CD4-positive, alpha-beta T cell treated with Interleukin-17A for 4 hours (primary cell): ENCODE measurements at places on chromosomes 1 and 21.

DNA sequence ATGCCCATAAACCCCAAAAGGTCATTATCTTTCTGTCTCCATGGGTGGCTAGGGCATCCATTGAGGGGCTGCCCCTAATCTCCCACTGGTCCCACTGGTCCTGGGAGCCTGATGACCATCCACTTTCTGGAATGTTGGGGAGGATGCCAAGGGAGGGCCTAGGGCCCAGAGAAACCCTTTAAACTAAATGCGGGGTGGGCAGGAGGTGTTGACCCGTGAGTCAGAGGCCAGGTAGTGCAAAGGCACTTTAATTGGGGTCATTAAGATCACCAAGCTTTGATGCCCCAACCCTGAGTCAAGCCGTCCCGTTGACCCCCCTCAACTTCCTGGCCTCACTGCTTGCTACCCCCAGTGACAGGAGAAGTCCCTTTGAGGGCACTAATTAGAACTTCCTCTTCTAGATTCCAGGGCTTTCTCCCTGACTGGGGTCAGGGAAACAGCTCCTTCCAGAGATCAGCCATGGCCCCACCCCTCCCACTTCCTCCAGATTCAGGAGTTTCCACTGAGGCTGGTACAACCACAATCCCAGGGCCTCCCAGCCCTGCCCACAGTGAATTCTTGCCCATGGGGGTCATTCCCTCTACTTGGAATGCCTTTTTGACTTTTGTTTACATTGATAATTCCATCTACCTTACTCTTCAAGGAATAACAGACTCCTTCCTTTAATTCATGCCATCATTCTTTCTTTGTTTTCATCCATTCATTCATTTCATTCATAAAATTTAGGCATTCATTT, 15.5 kb upstream of the SERINC2 start:
- DNase-seq, result no peak

DNA sequence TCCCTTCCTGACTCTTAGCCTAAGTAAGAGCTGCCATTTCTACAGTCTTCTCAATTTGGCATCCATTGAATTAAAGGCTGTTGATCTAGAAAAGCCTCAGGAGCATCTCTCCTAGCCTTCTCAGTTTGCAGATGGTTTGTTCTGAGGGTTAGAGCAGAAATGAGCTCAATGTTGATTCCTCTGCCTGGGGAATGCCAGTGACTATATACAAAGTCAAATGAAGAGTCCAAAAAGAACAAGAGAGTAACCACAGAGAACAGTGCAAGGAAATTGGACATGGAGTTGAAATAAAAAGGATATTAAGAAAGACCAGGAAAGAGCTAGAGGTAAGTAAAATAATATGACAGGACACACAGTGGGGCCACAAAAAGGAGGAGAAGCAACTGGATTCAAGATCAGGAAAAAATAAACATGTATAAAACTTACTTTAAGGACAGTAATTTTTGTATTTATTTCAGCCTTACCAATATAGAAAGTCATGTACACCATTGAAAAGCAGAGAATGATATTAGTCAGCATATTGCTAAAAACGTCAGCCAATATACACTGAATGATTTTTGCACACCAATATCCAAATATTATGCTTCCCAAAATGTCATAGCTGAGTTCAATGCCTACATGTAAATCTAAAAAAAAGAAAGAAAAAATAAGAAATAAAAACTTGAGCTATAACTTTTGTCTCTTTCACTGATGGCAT, 21.3 kb downstream of the SLC9C2 start:
- no peak for DNase-seq

DNA sequence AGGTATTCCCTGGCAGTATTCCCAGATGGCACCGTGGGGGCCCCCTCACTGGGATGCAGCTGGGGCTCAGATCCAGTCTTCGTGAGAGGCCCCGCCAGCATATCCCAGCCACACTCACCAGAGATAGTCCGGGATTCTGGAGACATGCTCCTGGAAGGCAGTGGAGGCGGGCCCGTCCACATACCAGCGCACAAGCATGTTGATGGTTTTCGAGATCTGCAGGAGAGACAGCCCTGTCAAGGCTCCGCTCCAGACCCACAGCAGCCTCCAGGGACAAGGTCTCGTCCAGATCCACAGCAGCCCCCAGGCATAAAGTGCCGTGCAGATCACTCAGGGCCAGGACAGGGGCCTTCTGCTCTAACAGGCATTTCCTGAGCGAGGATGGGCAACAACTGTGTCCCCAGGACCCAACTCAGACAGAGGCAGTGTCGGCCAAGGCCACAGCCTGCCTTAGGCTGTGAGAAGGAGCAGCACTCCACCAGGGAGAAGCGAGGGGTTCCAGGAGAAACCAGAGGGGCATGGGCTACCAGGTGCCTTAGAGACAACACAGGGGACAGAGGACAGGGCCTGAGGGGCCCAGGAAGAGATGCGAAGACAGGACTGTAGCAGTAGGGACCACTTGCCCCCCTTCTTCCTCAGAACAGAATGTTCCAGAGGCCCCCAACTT, 14.8 kb downstream of the LSS start:
- DNase-seq, result no peak

- no peak for DNase-seq
Measured at GRCh38 chr1:78303620-78304019, 187.2 kb upstream of the PTGFR start.

DNA sequence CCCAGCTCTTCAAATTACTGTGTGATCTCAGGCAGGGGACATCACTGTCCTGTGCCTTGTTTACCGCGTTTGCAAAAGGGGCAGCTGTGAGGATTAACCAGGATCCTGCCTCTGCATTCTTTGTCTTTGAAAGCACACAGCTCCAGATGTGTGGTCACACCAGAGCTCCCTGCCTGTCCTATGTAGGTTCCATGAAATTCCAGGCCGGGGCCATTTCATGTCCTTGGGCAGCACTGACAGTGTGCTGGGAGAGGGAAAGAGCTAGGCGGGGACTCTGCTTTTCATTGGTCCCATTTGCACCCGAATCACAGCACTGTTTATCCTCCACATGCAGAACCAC, 42.2 kb upstream of the SELENON start:
- DNase-seq, result no peak

GRCh38 chr1:172599912-172600311, 59.0 kb upstream of the FASLG start:
- DNase-seq, result no peak

DNA sequence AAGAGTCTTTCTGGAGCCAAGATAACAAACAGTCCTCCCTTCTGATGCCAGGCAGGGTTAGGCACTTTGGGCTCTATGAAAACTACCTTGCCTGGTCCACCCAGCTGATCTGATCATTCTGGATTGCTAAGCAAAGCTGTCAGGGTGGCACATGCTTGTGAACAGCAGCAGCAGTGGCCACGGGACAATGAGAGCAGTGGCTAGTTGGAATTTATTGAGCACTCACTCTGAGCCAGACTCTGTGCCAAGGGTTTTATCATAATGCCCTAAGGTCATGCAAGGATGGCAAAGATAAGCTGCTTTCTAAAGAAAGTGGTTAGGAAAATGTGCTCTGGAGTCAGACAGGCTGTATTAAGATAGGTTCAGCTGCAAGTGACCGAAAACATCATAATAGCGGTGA, 390.4 kb upstream of the VAMP3 start:
- no peak for DNase-seq

GRCh38 chr1:206721454-206721853, 36.7 kb downstream of the MAPKAPK2 start:
- no peak for DNase-seq

DNA sequence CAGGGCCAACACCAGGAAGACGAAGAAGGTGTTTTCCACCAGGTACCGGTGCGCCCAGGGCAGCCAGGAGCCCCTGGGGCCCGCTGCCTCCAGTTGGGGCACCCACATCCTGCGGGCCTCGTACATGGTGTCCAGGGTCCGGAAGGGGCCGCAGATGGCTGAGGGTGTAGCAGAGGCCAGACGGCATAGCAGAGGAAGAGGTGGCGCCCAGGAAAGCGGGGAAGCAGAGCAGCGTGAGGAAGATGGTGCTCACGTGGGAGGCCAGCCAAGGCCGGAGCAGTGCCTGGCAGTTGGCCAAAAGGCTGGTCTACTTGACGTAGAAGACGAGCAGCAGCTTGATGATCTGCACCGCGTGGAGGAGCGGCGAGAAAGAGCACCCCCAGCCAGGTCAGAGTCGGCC, 40.4 kb downstream of the ZNF691 start:
- no peak for DNase-seq

GRCh38 chr1:8754993-8755392, 62.4 kb downstream of the RERE start:
- no peak for DNase-seq

- DNase-seq, result no peak
Measured at GRCh38 chr1:162383091-162383490, 1.6 kb downstream of the C1orf226 start.

GRCh38 chr1:155900161-155900560, 11.0 kb downstream of the RIT1 start:
- no peak for DNase-seq

DNA sequence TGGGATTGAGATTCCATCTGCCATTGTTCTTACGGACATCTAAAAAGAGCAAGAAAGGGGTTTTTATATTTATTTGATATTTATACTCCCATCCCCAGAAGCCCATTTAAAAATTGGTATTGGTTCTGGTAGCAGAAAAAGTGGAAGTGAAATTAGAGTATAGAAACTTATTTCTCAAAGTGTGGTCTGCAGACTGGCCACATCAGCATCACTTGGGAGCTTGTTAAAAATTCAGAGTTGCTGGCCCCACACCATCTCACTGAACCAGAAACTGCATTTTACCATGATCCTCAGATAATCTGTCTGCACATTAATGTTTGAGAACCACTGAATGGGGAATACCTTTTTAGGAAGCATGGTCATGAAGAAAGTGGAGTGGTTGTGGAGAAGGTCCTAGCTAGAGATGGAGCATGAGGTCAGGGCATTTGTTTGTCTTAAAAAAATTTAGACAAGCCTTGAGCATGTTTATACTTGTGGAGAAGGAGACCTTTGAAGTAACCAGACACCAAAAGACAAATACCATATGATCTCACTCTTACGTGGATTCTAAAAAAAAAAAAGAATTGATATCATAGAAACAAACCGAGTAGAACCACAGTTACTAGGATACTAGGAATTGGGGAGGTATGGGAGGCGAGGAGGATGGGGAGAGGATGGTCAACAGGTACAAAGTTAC, 116.3 kb downstream of the ST6GALNAC3 start:
- DNase-seq, result no peak

GRCh38 chr1:54764922-54765561, 719 bp upstream of the PARS2 start:
- DNase-seq, result no peak

DNA sequence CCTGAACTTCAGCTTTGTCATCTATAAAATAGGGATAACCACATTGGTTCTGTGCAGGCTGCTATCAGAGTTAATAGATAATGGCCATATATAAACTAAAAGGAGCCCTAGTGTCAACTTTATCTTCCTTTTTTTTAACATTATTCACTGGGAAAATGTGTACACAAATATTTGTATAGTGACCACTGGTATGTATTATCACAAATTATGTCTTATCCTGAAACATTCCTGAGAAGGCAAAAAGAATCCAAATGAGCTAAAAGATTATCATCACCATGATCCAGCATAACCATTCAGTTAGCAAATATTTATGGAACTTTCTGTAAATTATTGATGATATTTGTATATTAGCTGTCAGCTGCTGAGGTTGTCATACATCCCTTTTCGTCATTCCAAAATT, 16.6 kb downstream of the ANGPTL3 start:
- no peak for DNase-seq
